Activated gamma-delta T cell (primary cell): ENCODE measurements at places on chromosomes 1 and 21.

- no peak for DNase-seq
Measured at GRCh38 chr1:7729761-7730160, 41.3 kb upstream of the VAMP3 start.

DNA sequence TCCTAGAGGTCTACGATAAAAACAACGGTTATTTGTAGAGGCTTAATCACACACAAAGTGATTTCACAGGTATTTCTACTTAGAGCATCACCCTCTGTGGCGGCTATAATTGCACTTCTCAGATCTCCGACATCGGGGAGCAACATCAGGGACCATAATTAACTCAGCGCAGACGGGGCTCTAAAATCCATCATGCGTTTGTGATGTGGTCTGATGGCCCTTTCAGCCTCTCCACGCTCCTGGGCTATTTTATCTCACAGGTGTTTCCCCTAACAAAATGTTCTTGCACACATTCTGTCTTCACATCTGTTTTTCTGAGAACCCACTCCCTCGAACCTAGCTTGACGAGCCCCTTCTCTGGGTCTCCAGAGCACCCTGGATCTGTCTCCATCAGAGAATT lies 146.3 kb upstream of the DUSP10 start:
- no peak for DNase-seq

- no peak for DNase-seq
Measured at GRCh38 chr1:179166663-179167417, 62.6 kb downstream of the ABL2 start.

- no peak for DNase-seq
Measured at GRCh38 chr21:41973861-41974751, 20.3 kb upstream of the C2CD2 start.

GRCh38 chr1:221782477-221782876 lies 40.6 kb upstream of the DUSP10 start:
- DNase-seq, result no peak

- DNase-seq, result no peak
Measured at GRCh38 chr1:216502528-216503162, 79.4 kb upstream of the USH2A start.

GRCh38 chr1:110225212-110225611 lies 15.1 kb downstream of the KCNC4 start:
- no peak for DNase-seq

- DNase-seq, result no peak
Measured at GRCh38 chr21:42279341-42279871, 35.8 kb downstream of the TFF3 start.

DNA sequence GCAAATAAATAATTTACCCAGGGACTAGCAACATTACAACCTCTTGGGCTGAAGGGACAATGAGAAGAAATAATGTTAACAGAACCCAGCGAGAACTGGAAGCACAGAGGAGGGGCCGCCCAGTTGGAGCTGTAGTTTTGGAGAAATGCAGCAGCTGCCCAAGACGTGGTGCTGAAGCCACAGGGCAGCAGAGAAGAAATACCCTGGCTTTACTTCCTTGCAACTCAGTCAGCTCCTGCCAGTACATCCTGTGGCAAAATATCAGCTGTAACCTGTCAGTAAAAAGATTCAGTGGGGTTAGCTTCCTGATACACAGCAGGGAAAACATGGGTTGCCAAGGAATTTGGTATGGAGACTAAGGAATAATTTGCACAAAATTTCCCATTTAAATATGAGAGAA lies 283.6 kb upstream of the USP25 start:
- DNase-seq, result no peak
